Ureter (tissue), 1 donor: ENCODE measurements at places on chromosomes 7 and 10. TPM values are rescaled to one million over a fixed set of nuclear protein-coding genes. Genes with fewer than 3 reads are reported as not detected.

Gene OR9A2
- not detected for total RNA-seq

Gene DPCD
- 18.0 TPM for total RNA-seq

Gene LDB3
- 15.9 TPM for total RNA-seq

- no peak for DNase-seq
These were observed 386.5 kb upstream of the AUTS2 start for GRCh38 chr7:69211739-69212138.

DNA sequence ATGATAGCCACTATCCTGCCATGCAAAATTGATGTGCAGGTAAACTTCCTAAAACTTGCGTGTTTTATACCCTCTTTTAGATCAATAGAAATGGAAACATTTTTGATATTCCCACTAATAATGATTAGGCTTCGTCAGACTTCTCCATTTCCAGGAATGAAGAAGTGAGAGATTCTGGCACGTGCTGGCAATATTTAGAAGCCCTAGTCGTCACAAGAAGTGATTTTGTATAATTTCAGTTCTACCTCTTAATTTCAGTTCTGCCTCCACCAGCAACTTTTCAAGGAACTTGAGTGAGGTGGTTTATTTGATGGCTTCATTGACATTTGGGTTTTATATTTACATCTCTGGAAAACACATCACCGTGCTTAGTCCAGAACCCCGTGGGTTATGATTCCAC lies 61.9 kb downstream of the MRC1 start:
- DNase-seq = no peak

GRCh38 chr10:104577861-104578521 lies 63.1 kb upstream of the SORCS3 start:
- no peak for DNase-seq

DNA sequence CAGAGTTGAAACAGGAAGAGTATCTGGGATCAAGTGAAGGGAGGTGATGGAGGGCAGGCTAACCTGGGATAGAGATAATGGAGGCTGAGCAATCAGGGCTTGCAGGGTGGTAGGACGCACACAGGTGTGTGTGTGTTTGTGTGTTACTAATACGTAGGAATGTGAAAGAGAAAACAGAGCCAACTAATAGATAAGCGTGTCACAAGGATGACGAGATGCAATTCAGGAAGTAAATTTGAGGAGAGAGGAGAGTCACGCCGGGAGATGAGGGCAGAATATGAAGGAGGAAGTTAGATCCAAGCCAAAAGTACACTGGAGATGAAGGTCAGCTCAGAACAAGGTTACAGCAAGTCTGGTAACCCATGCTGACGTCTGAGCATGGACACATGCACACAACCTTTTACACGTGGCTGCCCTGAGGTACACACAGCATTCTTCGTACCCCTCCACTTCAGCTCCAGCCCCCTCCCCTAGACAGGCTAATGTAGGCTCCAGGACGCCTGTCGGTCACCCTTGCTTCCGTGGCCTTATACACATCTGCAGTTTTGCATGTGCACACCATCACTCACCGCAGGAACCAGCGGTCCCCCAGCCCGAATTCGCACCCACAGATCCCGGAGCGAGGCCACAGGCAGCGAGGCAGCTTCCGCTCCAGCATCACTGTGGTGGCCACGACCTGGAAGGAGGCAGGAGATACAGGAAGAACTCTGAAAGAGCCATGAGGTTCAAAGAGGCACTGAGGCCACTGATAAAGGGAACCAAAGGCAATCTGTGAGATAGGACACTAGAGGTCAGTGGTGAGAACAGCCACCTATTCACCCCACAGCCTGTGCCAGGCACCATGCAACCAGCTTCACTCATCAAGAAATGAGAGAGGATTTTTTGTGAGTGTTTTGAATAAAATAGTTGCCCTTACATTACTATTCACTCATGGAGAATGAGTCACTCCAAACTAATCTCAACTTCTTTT lies 23.7 kb upstream of the TRPV6 start:
- peak; percentile 42 for DNase-seq
